ENCODE measurements at places on chromosomes 13 and 19. TPM values are rescaled to one million over a fixed set of nuclear protein-coding genes. Genes with fewer than 3 reads are reported as not detected.

GRCh38 chr13:105127732-105128131 lies 1407.7 kb downstream of the EFNB2 start:
- no peak for DNase-seq

DNA sequence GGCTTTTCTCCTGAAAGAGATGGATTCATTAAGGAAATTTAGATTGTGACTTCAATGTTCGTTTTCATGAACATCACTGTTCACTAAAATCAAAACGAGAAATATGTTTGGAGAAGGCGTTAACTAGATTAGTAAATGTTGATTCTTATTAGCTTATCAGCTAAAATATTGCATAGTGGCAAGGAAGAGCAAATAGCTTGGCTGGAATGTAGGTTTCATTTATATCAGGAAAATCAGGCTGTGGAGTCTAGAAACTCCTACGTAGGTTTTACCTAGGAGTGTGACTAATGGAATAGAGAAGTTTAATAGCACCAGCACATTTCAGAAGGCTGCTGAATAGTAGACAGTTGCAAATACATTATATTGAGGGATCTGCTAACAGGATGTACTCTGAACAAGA lies 344.9 kb downstream of the LIG4 start:
- no peak for DNase-seq

GRCh38 chr13:39820606-39821005 lies 165.1 kb downstream of the COG6 start:
- no peak for DNase-seq

GRCh38 chr13:77919921-77920294 lies 1.3 kb upstream of the EDNRB start:
- no peak for DNase-seq

DNA sequence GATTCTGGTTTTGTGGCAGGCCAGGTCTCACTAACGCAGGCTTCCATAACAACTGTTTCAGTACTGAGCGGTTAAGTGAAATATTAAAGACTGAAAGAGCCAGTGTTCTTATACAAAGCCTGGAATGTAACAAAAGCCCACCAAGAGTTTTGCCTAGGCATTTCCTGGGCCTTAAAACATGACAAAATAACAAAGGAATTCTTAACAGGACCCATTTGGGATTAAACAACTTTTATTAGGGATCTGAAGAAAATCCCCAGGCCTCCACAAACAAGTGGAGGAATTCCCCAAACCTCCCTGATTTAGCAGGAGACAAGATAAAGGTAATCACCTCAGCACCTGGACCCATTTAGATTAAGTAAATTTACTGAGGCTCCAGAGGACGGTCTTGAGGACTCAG lies 799.7 kb upstream of the SPRY2 start:
- DNase-seq, result no peak

GRCh38 chr19:35484252-35485036 lies 5.8 kb downstream of the KRTDAP start:
- DNase-seq, result no peak

DNA sequence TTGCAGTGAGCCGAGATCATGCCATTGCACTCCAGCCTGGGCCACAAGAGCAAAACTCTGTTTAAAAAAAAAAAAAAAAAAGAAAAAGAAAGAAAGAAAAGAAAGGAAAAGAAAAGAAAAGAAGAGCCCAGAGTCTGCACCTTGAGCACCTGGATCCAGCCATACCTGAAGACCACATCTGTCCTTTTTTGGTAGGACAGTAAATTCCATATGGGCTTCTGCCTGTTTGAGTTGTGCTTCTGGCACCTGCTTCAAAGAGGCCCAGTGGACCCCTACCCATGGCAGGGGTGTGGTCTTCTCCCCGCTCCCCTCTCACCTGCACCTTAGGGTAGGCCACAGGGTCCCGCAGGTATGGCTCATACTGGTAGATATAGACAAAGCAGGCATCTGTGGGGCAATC lies 5.8 kb downstream of the TM6SF2 start:
- no peak for DNase-seq

GRCh38 chr13:74465271-74465670 lies 331.1 kb upstream of the KLF12 start:
- no peak for DNase-seq

DNA sequence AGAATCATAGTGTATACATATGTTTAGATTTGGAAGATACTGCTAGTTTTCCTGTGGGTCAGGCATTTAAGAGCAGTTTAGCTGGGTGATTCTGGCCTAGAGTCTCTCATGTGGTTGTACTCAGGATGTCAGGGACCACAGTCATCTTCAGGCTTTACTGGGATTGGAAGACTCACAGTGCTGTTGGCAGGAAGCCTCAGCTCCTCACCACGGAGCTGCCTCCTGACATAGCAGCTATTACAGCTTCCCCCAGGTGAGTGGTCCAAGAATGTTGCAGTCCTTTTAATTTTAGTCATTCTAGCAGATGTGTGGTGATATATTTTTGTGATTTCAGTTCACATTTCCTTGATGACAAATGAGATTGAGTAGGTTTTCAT lies 16.9 kb upstream of the GPR18 start:
- no peak for DNase-seq

DNA sequence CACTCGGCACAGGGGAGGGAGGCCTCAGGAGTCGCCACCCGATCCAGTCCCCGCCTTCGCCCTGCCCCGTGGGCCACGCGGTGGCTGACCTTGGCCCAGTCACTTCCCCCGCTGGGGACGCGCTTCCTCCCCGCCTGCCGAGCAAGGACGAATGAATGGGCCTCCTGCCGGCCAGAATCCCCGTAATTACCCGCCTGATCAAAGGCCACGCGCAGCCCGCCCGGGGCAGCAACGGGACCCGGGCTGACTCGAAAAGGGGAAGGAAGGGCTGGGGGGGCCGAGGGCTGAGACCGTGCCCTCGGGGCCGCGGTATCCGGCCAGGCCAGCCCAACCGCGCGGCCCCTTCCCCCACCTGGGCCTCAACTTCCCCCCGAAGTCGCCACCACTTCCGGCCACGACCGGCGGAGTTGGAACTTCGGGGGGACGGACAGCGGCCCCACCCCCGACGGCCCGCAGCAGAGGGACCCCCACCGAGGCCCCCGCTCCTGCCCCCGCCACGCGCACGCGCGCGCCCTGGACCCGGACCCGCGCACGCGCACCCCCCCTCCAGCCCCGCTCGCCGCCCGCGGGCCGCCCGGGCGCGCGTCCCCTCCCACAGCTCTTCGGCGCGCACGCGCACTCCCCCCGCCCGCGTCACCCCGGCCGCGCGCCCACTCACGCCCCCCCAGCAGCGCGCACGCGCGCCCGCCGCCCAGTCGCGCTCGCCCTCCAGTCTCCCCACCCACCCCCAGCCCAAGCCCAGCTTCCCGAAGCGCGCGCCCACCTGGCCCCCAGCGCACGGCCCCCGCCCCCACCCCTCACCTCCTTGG lies 520 bp downstream of the ZNF787 start:
- DNase-seq, result no peak

DNA sequence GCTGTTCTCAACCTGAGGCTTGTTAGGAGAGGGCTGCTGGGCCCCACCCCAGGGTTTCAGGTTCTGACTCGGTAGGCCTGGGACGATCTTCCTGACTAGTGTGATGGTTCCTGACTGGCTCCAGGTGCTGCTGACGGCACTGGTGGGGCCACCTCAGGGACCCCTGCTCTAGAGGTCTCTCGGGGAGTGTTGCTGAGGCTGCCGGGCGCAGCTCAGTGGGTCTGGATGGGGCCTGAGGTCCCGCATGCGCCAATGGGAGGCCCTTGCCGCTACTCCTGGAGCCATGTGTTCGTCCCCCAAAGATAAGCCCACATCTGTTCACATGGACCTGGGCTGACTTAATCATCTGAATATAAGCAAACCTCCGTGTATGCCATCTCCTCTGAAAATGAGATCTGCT lies 133.0 kb downstream of the ATP11A start:
- no peak for DNase-seq

DNA sequence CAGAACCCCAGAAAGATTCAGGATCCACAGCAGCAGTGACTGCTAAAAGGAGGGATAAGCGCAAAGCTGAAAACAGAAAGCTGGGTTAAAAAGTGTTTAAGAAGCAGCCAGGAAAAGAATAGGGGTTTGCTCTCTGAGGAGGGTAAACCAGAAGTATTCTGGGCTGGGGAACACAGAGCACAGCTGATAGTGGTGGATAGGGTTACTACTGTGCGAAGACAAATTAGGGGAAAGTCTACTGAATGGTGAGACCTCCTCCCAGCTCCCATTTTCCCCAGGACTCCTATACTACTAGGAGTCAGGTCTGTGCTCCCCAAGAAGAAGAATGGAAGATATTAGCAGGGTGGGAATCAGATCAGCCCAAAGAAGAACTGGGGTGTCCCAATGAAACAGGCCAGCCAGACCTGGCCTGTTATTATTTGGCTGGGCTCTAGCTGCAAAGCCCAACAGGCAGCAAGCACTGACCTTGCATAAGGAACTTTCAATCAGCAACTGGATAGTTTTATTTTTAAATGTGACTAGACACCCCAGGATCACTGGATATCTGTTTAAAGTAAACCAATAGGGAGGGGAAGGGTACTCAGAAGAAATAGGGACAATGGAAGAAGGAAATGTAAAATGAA lies 43.5 kb upstream of the SERTM1 start:
- no peak for DNase-seq

GRCh38 chr19:11330127-11330526 lies 9.3 kb downstream of the RAB3D start:
- DNase-seq, result no peak

- no peak for DNase-seq
Observed at GRCh38 chr19:19034204-19034624, 811 bp downstream of the ARMC6 start.

DNA sequence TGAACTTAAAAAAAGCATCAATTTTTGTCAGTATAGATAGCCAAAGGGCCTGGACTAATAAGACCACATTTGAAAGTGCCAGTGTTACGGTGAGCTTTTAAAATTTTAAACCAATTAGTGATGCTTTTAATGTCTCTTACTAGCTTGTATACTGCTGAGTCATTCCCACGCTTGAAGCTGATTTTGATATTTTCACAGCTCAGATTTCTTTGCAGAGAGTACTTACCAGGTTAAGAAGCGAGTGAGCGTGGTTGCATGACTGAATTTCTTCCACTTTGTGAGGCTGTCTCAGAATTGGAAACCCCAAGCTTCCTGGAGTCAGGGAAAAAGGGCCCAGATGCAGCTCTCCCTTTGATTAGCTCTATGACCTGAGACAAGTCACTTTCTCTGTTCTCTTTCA lies 74.5 kb upstream of the NBEA start:
- no peak for DNase-seq

GRCh38 chr13:51222037-51222685 lies at the start of gene FAM124A:
Gene FAM124A (plus strand): TSS chr13:51222398. CDS start chr13:51222502, 104 bp downstream.
- DNase-seq, result no peak

- DNase-seq, result no peak
Observed at GRCh38 chr13:37443538-37443937, 155.0 kb downstream of the POSTN start.

DNA sequence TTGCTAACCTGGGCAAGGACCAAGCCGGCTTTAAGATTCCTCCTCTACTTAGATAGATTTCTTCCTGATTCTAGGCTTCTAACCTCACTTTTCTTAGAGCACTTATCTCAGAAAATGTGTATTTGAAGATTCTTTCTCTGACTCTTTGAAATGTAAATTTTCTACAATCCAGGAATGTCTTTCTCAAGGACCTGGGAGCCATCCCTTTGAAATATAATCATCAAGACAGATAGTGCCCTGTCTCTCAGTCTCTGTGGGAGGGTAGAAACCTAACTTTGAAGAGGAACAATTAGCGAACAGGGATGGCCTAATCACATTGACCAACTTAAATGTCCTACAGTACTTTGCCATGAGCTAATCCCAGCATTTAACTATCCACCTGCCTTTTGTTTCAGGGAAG lies 1646.0 kb downstream of the PCDH9 start:
- no peak for DNase-seq

LILRB5 gene
- 4.8 TPM for polyA plus RNA-seq

LMTK3 gene
- 4.0 TPM for polyA plus RNA-seq

Measured in right lung (tissue), 10 donors.